Heart left ventricle (tissue), 16 donors: ENCODE measurements at places on chromosomes 1 and 21. TPM values are rescaled to one million over a fixed set of nuclear protein-coding genes. Genes with fewer than 3 reads are reported as not detected.

TMEM125 gene
- polyA plus RNA-seq: 0.11 TPM

CD1D gene
- polyA plus RNA-seq: 2.0 TPM

ELF3 gene
- polyA plus RNA-seq: 0.15 TPM

C1orf87 gene
- not detected for polyA plus RNA-seq

CA6 gene
- not detected for polyA plus RNA-seq

FAM72B gene
- 0.14 TPM for polyA plus RNA-seq

ADAR gene
- polyA plus RNA-seq: 29.5 TPM

EDEM3 gene
- 7.2 TPM for polyA plus RNA-seq

RAD54L gene
- polyA plus RNA-seq: 0.33 TPM

IFI6 gene
- polyA plus RNA-seq: 44.5 TPM

KRTAP21-2 gene
- not detected for polyA plus RNA-seq

SLC45A1 gene
- polyA plus RNA-seq: 1.3 TPM

CELA2A gene
- not detected for polyA plus RNA-seq

LCE1F gene
- not detected for polyA plus RNA-seq
